Smooth muscle cell of trachea (primary cell): ENCODE measurements at places on chromosomes 7 and 10. TPM values are rescaled to one million over a fixed set of nuclear protein-coding genes. Genes with fewer than 3 reads are reported as not detected.

The ANKRD30A gene
- not detected in 2 replicates for total RNA-seq

The RTKN2 gene
- 0.33 and 1.3 TPM in 2 replicates for total RNA-seq

The CYP51A1 gene
- total RNA-seq, result 179 and 232 TPM in 2 replicates

The CFAP69 gene
- total RNA-seq, result 5.5 and 6.4 TPM in 2 replicates

The GBX1 gene
- not detected in 2 replicates for total RNA-seq

The GNB2 gene
- total RNA-seq, result 113 and 118 TPM in 2 replicates

The ELFN1 gene
- total RNA-seq, result 1.7 and 7.6 TPM in 2 replicates

The GUSB gene
- 23.5 and 28.7 TPM in 2 replicates for total RNA-seq

The LIPM gene
- total RNA-seq, result not detected in 2 replicates

The C10orf53 gene
- not detected in 2 replicates for total RNA-seq

The CFAP70 gene
- total RNA-seq, result 0.87 and 1.7 TPM in 2 replicates

The FEZF1 gene
- total RNA-seq, result not detected in 2 replicates

The TYSND1 gene
- total RNA-seq, result 12.1 and 19.0 TPM in 2 replicates

The SPAM1 gene
- total RNA-seq, result not detected in 2 replicates

The CPA1 gene
- not detected in 2 replicates for total RNA-seq

The CALY gene
- total RNA-seq, result 0.33 TPM in 1 of 2 replicates, not detected in the other

The GIMAP5 gene
- total RNA-seq, result not detected in 2 replicates

The SPDYE2 gene
- total RNA-seq, result not detected in 2 replicates

The ACTL6B gene
- not detected in 2 replicates for total RNA-seq

The ZNF518A gene
- 12.1 and 20.7 TPM in 2 replicates for total RNA-seq

The ITIH5 gene
- under 0.01 and 2.8 TPM in 2 replicates for total RNA-seq

The PTN gene
- total RNA-seq, result 35.4 and 36.9 TPM in 2 replicates

The GPNMB gene
- total RNA-seq, result 288 and 440 TPM in 2 replicates

The ST8SIA6 gene
- 0.17 TPM in 1 of 2 replicates, not detected in the other for total RNA-seq

The TAS2R41 gene
- 0.17 TPM in 1 of 2 replicates, not detected in the other for total RNA-seq

The AGR2 gene
- total RNA-seq, result not detected in 2 replicates

The AP1S1 gene
- total RNA-seq, result 193 and 199 TPM in 2 replicates

The GRIFIN gene
- total RNA-seq, result not detected in 2 replicates

The METTL27 gene
- total RNA-seq, result 7.1 and 36.6 TPM in 2 replicates

The LUC7L2 gene
- total RNA-seq, result 58.0 and 78.9 TPM in 2 replicates

The CLEC2L gene
- total RNA-seq, result 0.17 TPM in 1 of 2 replicates, not detected in the other

The ASAH2 gene
- total RNA-seq, result 0.17 and 0.29 TPM in 2 replicates

The CTAGE4 gene
- 1.3 and 2.0 TPM in 2 replicates for total RNA-seq

The PDE6C gene
- total RNA-seq, result not detected in 2 replicates

The TMEM225B gene
- total RNA-seq, result 0.29 and 0.50 TPM in 2 replicates

The C7orf57 gene
- total RNA-seq, result not detected in 2 replicates

The GNGT1 gene
- total RNA-seq, result not detected in 2 replicates
